Fibroblast of gingiva (primary cell): ENCODE measurements at places on chromosomes 3 and 15.

GRCh38 chr3:184553385-184553784 is 8.2 kb upstream of the EPHB3 start:
- DNase-seq, result no peak

DNA sequence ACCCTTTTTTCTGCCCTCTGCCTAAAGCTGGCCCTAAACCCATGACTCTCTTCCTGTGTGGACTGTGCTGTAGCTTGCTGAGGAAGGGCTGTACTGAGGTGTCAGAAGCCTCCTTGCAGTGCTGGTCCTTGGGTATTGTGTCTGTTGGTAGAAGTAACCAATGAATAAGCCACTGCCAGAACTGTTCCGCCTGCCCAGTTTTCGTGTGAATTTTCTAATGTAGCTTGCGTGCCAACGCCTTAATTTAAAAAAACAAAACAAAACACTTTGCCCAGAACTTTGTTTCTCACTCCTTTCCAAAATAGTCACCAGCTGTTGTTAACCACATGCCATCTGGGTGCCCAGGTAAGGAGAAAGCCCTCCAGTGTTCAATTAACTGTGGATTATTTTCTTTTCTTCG is 101.9 kb downstream of the KLHL25 start:
- no peak for DNase-seq

GRCh38 chr3:126522363-126522788 is 1.6 kb upstream of the CHST13 start:
- peak; percentile 32 for DNase-seq

DNA sequence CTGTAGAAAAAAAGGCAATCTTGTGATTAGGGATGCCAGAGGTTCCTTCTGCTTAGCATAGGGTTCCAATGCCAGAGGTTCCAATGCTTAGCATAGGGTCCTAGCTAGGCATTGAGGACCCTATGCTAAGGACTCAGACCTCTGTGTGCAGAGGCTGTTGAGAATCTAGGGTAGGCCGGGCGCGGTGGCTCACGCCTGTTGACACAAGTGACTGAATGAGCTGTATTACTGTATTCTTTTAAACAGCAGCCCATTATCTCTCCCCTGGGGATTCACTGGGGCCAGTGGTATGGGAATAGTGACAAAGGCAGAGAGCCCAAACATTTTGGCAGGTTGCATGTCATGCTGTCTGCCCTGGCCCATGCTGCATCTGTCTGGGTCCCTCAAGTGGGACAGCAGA is 16.2 kb downstream of the PAK6 start:
- DNase-seq, result no peak
